ENCODE measurements at places on chromosomes 1 and 21.

DNA sequence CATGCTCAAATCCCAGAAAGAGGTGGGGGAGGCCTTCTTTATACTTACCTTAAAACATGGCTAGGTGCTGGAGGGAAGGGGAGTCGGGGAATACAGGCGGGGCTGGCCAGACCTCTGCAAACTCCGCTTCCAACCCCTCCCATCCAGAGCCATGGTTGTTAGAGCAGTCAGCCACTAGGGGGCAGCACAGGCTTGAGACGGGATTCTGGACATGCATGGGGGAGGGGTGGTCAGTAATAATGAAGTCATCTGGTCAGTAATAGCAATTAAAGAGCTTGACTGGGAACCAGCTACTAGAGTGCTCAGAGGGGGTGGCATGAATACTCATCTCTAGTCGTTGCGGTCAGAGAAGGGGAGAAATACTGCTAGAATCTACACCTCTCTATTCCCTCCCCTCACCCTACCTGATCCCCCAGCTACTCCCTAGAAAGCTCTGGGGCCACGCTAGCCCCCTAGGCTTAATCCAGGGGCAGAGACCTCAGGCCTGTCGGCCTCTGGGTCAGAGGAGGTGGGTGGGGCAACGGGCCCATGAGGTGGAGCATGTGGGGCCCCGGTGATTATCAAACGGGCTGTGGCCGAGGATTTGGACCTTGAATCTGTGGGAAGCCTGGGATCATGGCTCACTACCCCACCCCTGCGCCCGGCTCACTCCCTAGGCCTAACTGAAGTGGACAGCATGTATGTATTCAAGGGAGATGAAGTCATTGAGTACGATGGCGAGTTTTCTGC, 2.9 kb downstream of the CASQ1 start:
- DNase-seq = peak; percentile 80

DNA sequence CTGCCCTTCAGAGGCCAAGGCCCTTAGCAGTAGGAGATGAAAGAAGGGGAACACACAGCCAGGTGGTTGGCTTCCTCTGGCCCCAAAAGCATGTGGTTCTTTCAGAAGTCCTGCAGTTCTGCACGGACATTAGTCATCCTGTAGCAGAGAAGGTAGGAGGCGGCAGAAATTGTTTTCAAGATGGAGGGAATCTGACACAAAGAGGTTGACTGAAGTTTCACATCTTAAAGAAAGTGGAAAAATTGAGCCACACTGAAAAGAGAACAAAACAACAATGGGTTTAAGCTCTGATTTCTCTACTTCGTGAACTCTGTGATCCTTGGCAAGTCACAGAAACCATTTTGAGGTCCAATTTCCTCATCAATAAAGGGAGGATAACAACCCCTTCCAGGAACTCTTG, 125.3 kb upstream of the DNAH14 start:
- DNase-seq = no peak

DNA sequence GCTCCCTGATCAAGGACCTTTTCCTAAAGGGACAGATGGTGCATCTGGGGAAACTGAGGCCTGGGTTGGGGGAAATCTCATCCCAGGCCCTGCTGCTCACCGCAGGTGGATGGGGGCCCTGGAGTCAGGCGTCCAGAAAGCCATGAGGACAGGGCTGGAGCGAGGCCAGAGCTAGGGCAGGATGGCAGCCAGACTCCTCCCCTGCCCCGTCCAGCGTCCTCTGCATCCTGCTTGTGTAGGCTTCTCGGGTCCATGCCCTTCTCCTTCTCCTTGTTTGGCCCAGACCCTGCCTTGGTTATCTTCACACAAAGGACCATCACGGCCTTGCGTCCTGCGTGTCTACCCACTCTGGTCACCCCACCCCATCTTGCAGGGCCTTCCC, 43.0 kb downstream of the TRIM11 start:
- peak; percentile 0 for DNase-seq

GRCh38 chr1:110003747-110004428, 19.3 kb downstream of the AHCYL1 start:
- DNase-seq = peak; percentile 63

GRCh38 chr1:44720281-44720680, 10.7 kb downstream of the RNU5D-1 start:
- DNase-seq = no peak

- peak; percentile 16 for DNase-seq
These were observed 836 bp downstream of the CDC7 start for GRCh38 chr1:91501523-91501851.

- no peak for DNase-seq
These were observed 450.0 kb downstream of the USP25 start for GRCh38 chr21:16179773-16180172.

GRCh38 chr1:203627398-203627797, 766 bp downstream of the ATP2B4 start:
- no peak for DNase-seq

DNA sequence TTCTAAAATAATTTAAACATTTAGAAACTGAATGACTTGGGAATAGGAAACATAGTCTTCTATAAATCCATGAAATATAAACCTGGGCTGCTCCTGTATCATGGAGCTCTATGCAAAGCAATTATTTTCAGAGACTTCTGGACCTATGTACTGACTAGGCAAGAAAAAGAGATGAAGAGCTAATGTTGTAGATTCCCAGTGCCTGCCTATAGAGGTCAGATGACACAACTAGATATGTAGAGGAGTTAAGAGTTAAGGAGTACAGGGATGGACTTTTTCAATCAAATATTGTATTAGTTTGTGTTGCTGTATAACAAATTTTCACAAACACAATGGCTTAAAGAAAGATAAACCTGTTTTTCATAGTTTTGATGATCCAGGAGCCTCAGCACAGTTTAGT, 1434.5 kb downstream of the KCNT2 start:
- no peak for DNase-seq

GRCh38 chr1:36650200-36651065, 167.7 kb upstream of the CSF3R start:
- peak; percentile 62 for DNase-seq

DNA sequence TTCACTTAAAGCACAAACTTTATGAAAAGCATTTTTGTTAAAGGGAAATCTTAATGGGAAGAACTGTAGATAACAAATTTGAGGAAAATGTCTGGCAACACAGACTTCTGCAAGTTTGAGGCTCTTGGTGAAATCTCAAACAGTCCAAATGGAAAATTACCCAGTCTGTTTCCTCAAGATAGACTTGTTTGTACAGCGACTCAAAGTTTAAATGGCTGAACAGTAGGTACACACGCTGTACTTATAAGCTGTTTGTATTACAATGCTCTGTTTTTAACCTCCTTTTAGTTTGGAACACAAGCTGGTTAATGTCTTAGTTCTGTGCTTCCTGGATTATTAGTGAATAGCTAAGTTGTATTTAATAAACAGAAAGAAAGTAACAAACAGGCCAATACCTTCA, 217.1 kb downstream of the NFIA start:
- no peak for DNase-seq

DNA sequence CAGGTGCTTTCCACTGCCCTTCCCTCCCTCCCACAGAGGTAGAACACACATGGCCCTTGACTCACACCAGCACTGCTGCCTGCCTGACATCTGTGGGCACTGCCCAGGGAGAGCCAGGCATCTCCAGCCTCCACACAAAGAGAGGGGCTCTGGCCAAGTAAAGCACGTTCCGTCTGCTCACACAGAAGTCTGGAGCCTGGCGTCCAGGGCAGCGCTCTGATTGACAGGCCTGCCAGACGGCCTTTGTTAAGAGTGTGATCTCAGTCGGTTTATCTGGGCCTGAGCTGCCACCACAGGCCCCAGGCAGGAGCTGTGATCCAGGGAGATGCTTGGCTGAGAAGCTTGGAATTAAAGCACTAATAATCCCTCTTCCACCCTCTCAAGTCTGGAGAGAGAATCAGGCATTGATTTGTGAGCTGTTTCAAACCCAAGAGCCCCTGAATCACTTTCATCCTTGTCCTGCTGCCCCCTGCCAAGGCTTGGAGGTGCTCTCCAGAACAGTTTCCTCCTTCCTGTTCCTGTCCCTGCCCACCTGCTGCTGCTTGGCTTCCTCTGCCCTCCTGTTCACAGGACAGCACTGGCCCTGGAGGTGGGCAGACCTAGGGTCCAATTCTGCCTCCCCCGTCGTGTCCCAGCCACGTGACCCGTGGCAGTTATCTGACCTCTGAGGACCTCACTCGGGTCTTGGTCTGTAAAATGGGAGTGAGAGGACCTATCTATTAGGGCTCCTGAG, 3.7 kb downstream of the DMRTB1 start:
- DNase-seq = no peak

GRCh38 chr1:216221260-216221700, 202.0 kb downstream of the USH2A start:
- DNase-seq = no peak

- DNase-seq = no peak
These were observed 14.1 kb downstream of the EPHA2 start for GRCh38 chr1:16141573-16142336.

- peak; percentile 7 for DNase-seq
These were observed 386.2 kb upstream of the ADGRL2 start for GRCh38 chr1:81414488-81415015.

- DNase-seq = no peak
These were observed 10.4 kb downstream of the TFF2 start for GRCh38 chr21:42340187-42341050.

DNA sequence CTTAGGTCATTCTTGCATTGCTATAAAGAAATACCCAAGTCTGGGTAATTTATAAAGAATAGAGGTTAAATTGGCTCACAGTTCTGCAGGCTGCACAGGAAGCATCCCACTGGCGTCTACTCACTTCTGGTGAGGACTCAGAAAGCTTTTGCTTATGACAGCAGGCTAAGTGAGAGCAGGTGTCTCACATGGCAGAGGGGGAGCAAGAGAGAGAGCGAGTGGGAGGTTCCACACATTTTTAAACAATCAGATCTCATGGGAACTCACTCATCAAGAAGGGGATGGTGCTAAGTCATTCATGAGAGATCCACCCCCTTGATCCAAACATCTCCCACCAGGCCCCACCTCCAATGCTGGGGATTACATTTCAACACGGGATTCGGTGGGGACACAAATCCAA, 13.6 kb upstream of the RGS4 start:
- DNase-seq = no peak

GRCh38 chr1:160277987-160278386, 6.9 kb downstream of the PEX19 start:
- DNase-seq = no peak

- DNase-seq = no peak
These were observed 10.4 kb downstream of the MGST3 start for GRCh38 chr1:165641231-165641987.

GRCh38 chr1:229759037-229759435, 133.0 kb downstream of the URB2 start:
- no peak for DNase-seq

DNA sequence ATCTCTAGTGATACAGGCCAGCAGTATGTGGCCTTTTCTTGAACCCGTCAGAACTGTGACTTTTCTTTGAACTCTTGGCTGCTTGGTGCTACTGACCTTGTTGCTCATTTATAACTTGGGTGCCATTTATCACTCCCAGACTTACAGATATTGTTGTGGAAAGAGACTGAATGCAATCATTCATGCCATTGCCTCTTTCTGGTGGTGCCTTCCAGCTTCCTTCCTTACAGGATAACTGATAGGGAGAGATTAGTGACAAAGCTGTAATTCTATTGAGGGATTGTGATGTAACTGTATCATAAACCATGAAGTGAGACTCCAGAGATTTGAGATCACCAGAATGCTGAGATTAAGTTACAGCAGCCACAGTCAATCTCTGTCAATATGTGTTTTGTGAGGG, 256.5 kb downstream of the USP25 start:
- no peak for DNase-seq

DNA sequence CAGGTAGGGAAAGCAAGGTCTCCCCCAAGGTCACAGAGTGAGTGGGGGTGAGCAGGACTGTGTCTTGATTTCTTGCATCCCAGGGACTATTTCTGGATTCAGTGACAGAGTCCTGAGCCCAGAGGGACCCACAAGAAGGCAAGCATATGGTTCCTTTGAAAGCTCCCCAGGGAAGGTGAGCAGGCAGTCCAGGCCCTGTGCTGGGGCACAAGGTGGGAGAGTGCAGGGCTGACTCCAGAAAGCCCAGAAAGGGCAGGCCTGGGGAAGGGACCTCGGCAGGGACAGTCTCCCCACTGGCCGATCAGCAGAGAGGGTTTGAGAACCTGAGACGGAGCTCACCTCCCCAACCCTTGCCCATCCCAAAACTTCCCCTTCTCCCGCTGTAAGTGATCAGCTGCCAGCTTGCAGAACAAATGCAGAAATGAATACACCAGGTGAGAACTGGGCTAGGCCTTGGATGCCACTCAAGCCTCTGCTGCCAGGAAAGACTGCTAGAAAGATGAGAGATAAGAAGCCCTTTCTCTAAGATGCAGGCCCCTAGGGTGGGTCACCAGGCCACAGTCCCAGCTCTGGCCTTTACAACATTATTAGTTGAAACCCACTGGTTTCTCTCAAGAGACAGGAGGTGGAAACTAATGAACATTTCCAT, 121.0 kb downstream of the GLIS1 start:
- DNase-seq = no peak

- no peak for DNase-seq
These were observed 66.1 kb downstream of the CYYR1 start for GRCh38 chr21:26506956-26507355.

GRCh38 chr1:190942475-190942874, 464.8 kb upstream of the BRINP3 start:
- no peak for DNase-seq

DNA sequence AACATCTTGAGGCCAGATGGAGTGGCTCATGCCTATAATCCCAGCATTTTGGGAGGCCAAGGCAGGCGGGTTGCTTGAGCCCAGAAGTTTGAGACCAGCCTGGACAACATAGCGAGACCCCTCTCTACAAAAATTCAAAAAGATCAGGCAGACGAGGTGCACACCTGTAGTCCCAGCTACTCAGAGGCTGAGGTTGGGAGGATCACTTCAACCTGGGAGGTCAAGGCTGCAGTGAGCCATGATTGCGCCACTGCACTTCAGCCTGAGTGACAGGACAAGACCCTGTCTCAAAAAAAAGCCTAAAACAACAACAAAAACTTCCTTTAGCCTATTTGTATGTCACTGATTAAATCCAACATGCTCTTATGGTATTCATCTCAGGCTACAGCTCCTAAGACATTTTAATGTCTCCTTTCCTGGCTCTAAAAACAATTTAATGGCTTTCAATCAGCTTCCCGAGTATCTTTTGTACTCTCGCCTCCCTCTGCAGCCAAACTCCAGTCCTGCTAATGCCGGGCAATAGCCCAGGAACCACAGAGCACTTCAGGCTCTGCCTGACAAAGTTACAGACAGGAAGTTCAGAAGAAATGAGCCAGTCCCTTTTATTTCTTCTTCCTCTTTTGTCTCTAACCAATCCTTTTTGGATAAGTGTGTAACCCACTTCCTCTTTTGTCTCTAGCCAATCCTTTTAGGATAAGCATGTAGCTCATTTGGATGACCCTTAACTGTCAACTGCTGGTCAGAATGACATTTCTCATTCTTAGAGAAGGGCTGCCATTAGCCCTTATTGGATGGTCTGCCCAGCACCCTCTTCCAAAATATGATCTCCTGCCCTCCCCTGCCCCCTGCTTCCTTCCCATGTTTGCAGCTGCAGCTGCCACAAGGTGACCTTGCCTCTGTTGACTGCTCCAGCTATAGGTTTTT, 6.6 kb upstream of the DOP1B start:
- no peak for DNase-seq
